ENCODE measurements at places on chromosomes 2 and 18.

DNA sequence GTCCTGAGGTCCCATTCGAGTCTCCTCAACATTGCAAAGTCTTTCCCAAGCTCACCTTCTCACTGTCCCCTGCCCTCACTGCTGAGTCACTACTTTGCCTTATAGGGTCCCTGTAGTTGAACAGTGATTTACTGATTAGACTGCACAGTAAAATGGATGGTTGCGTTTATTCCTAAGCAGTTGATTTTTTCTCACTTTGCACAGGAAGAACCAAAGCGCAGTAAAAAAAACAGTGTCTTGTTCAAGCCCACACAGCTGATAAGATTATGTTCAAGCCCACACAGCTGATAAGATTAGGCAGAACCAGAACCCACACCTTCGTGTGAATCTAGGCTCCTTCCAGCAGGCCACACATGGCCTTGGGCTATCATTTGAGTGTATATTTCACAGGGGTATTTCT is 215.3 kb upstream of the COPS8 start:
- DNase-seq = no peak

- no peak for DNase-seq
Measured at GRCh38 chr2:69164061-69164778, 151.2 kb downstream of the ANTXR1 start.

DNA sequence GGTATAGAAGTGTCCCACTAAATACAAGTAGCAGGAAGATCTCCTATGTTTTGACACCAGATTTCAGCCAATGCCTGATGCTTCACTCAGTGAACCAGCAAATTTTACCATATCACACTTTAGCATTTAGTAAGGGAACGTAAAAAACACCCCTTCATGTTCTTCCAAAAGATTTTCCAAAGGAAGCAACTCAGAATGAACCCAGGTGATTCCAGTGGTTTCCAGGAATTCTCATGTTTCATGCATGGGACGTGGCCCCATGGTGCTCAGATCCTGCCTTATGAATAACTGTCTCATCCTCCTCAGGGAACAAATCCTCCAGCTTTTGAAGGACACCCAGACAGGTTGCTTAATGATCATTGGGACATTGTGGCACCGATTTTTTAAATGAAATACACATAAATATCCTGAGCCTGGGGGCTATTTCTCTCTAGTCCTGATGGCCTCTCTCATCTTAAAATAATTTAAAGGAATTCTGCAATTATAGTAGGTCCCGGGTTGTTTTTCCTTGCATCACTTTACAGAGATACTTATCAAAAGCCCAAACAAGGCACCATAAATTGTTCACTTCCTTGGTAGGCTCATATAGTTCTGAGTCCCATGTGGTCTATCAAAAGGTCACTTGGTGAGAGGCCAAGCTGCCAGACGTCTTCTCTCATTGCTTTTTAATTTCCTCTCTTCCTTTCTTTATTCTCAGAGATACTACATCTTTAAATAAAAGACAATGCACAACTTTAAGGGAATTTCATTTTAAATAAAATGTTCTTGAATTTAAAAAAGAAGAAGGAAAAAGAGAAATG is 261.0 kb downstream of the ZNF516 start:
- DNase-seq = no peak

GRCh38 chr18:51712821-51713220 is 515.3 kb upstream of the MEX3C start:
- no peak for DNase-seq

DNA sequence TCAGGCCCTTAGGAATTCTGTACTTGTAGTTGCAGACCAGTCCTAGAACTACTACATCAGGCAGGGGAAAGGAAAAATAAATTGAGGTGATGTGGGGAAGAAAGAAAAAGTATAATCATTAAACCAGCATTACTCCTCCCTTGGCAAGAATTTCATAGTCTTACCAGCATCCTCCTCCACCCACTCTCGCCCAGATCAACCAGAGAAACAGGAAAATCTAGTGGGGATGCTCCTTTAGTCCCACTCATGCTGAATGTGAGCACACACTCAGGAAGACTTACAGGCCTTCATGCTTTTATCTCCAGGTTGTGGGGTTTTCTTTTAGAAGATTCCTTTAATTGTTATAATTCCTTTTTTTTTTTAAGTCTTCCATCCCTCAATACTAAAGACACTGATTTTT is 129.3 kb upstream of the CCDC150 start:
- no peak for DNase-seq

- DNase-seq = no peak
Measured at GRCh38 chr2:195442458-195443175, 214.4 kb upstream of the SLC39A10 start.

DNA sequence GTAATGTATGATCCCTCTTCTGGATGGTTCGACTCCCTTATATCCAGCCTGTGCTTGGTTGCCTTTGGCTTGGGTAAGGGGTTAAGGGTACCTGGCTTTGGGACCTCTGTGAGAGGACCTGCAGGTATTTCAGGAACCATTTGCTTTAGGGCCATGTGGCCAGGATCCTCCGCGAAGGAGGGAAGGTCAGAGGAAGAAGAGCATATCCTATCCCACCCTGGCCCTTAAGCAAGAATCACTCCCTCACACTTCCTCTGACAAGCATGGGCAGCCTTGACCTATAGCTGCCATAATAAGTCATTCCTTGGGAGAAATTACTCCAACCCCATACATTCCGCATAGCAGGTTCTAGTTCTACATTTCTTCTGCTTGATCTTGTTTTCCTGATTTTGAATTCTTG is 59.1 kb upstream of the TXNDC2 start:
- no peak for DNase-seq

GRCh38 chr2:109368798-109369197 is 239.8 kb downstream of the SH3RF3 start:
- no peak for DNase-seq

DNA sequence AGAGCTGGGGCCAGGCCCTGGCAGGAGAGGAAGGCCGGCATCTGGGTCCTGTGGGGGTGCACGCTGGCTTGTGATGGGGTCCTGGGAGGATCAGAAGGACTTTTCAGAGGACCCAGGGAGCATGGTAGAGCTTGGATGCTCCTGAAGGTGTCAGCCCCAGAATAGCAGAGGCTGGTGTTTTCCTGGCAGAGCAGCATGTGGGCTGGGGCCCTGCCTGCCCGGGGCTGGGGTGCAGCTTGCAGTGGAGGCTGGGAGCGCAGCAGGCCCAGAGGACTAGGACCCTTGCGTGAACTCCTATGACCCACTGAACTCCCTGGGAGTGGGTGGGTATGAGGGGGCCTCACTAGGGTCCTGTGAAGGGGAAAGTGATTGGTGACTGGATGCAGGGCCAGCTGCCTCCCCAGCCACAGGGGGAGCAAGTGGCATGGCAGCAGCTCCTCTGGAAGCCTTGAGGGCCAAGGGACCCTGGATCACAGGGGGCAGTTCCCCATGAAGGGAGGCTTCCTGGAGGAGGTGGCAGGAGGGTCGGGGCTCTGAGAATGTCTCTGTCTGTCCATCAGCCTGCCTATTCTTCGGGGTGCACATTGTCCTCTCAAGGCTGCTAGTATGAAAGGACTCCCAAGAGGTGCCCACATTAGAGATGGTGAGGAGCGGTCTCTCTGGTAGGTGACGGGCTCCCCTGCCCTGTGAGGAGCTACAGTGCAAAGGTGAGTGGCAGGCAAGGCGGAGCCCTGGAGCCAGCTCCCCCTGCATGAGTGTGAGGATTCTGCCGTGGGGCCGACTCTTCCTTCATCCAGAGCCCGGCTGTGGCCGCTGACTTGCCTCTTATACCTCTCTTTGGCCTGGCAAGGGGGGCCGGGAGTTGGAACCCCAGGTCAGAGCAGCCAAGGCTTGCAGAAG is 249.0 kb downstream of the DYSF start:
- no peak for DNase-seq

GRCh38 chr2:195017890-195018289 is 639.1 kb upstream of the SLC39A10 start:
- no peak for DNase-seq

DNA sequence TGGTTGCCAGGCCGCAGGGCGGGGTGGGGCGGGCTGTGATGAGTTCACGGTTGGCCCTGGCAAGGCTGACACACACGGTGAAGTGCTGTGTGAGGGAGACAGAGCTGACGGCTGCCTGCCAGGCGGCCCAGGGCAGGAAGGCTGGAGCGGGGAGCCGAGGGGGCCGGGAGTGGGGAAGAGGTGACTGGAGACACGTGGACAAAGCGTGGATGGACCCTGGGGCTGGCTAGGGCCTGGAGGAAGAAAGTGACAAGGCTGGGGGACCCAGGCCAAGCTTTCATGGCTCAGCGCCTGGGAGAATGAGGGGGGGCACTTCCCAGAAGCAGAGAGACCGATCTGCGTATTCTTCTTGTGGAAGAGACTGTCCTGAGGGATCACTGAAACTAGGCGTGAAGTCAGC is 123.2 kb downstream of the DYSF start:
- no peak for DNase-seq

- no peak for DNase-seq
Measured at GRCh38 chr18:22219568-22220355, 50.4 kb downstream of the GATA6 start.

DNA sequence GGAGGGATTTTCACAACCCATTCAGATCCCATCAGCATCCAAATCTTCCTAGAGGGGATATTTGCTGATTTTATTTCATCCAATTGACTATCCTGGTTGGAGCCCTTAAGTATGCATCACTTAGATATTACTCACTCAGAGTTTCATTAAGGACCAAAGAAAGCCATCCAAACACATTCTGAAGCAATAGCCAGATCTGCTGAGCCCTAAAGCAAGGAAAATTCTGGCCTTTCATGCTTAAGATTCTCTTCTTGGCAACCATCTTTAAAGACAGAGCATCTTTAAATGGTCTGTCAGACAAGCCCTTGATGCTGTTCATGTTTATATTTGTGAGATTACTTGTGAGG is 40.9 kb upstream of the C1D start:
- DNase-seq = no peak

DNA sequence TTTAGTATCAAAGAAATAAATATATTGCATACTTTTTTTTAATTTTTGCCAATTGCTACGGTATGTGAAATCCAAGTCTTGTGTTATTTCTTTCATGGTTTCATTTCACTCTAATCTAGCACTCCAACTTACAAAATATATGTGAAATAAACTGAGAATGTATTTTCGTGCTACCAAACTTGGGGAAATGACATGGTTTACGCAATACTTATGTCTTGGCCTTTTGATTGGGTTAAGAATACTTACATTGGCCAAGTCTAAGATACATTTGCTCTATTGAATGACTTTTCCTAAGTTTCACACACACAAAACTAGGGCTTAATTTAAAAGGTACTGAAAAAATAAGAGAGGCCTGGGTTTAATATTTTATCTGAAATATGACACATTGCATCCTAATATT is 80.5 kb downstream of the VRK2 start:
- no peak for DNase-seq
